Mucosa of gallbladder (tissue), 1 donor: ENCODE measurements at places on chromosomes 16 and 17. TPM values are rescaled to one million over a fixed set of nuclear protein-coding genes. Genes with fewer than 3 reads are reported as not detected.

The DNASE1L2 gene
- 4.6 TPM for total RNA-seq

GRCh38 chr17:67696347-67696746 lies 21.4 kb upstream of the NOL11 start:
- no peak for DNase-seq

DNA sequence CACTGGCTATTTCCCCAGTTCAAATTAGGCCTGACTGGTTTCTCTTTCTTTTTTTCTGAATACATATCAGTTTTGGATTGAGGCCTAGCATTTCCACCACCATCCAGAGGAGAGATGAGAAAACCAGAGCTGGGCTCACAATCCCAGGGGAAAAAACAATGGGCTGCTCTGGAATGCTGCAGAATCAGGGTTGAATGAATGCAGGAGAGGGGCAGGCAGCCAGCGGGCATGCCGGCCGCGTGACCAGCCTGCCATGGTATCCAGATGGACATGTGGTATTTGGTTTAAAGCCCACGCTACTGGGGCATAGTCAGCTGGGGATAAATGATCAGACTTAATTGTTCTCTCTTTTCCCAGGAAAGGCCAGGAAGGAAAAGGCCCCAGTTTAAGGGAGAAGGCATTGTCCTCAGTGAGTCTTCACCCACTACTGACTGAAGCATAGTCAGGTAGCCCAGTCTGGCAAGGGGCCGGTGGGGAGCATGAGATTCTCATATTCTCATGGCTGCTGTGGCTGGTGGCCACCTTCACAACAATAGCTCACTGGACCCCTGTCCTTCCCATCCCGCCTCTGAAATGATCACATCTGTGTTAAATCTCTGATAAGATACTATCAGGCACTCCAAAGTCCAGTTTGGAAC lies 38.7 kb upstream of the RHOT1 start:
- DNase-seq: no peak

GRCh38 chr17:65064452-65065019 lies 8.0 kb upstream of the GNA13 start:
- DNase-seq: no peak

DNA sequence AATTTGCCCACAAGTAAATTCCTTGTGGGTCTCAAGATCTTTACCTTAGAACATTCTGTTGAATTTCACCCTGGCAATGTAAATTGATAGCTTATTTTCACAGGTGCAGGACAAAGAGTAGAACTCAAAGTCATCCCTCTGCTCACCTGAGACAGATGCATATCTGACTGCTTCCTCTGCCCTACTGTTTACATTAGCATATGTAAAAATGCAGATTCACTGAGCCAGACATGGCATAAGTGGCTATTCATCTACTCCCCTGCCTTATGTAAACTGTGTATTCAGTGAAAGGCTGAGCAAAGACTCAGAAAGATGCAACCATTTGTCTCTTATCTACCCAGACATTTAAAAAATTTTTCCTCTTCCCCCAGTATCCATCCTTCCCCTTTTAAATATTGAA lies 22.3 kb upstream of the MILR1 start:
- no peak for DNase-seq
